ENCODE measurements at places on chromosomes 11 and 22.

DNA sequence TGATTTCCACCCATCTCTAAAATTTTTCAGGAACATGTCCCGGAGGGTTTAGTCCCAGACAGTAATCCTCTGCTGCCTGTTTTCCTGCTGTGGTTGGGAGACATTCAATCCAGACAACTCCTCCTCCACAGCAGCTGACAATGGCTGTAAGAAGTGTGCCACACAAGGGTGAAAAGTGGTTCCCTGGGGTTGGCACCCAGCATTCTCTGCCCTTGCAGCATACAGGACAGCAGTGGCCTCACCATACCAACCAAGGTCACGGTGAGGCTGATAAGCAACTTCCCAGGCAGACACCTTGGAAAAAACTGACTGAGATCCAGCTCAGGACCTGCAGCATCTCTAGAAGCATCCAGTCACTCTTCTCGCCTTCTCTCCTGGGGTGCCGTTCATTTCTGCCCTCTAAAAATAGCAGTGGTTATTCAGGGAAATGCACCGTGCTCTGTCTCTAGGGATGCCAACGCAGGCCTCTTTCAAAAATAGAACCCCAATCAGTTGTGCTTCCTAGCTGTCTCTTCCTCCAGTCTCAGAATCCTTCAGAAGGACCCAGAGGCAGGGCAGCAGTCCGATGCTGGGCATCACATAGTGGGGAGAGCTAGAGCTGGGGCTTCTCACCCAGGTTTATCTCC lies 241.0 kb downstream of the TENM4 start:
- DNase-seq = no peak

DNA sequence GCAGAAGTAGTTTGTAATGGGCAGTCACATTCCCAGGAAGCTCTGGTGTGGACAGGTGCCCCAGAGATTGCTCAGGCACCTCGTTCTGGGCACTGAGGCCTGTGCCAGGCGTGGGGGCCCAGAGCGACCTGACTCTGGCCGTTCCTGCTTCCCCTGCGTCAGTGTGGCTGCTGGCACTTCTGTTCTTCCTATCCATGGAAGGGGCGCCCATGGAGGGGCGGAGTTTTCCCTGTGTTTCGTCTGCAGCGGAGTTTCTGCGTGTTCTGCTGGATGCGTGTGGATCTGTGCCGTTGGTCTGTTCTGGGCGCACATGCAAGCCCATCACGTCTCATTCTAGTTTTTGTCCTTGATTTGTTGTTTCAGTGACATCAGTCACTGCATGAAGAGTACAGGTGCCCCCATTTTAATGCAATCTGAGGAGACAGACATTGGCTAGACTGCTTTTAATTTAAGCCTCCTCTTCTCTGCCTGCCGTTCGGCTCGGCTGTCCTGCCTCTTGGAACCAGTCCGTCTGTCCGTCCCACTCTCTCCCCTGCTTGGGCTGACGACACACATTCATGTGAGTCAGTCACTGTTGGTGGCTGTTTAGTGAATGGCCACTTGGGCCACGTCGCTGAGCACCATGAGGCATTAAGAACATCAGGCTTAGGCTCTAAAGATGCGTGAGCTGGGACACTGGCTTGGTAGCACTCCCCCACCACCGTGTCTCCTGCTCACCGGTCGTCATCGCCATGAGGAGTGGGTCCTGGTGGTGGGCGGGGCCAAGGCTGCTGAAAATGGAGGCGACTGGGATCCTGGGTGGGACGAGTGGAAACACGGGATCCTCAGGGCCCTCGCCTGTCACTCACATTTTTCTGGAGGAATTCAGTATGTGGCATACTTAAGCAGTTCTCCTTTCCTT lies 255.8 kb downstream of the TBC1D22A start:
- DNase-seq = no peak

DNA sequence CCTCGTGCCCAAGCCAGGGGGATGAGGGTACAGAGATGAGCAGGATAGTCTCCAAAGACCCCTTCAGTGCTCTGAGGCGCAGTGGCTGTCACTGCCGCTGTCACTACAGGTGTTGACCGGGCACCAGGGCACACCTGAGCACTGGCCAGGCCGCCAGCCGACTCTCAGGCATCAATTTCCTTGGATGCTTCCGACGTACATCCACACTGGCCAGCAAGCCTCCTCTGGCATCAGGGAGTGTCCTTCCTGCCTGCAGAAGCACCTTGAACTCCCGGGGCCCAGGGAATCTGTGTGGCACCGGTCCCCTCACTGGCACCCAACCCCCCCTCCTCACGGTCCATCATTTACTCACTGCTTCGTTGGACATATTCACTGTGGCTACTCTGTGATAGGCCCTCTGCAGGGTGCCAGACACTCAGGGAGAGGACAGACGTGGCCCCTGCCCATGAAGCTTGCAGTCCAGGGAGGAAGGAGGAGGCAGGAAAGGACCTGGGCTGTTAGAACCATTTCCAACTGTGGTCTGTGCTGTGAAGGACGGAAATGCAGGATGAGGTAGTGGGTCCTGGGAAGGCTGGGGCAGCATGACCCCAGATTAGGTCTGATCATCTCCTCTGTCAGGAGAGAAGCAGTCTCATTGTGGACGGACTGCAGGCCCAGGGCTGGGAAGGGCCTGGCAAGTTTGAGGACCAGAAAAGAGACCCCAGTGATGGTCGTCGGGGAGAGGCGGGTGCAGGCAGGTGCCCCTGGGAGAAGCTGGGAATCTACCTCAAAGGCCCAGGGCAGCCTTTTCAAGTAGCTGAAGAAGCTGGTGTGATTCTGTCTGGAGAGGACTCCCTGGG lies 46.3 kb upstream of the ANO1 start:
- no peak for DNase-seq

DNA sequence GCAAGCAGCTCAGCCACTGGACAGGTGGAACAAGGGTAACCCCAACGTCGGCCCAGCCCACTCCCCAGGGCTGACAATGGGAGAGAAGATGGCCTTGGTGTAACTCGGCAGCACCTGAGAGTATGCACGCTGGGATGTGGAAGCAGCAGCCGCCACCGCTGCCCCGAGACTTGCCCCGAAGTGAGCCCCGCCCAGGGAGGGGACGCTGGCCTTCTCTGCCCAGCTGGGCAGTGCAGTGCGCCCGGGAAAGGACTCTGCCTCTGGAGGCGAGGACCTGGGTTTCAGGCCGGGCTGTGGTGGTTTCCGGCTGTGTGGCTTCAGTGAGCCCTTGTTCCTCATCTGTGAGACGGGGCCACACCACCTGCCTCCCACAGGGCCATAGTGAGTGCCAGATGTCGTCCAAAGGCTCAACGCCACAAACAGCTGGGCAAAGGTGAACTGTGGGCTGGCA lies 8.6 kb upstream of the POLDIP3 start:
- DNase-seq = no peak

- DNase-seq = peak; percentile 84
Observed at GRCh38 chr22:48098243-48098920, 1335.9 kb downstream of the TBC1D22A start.

DNA sequence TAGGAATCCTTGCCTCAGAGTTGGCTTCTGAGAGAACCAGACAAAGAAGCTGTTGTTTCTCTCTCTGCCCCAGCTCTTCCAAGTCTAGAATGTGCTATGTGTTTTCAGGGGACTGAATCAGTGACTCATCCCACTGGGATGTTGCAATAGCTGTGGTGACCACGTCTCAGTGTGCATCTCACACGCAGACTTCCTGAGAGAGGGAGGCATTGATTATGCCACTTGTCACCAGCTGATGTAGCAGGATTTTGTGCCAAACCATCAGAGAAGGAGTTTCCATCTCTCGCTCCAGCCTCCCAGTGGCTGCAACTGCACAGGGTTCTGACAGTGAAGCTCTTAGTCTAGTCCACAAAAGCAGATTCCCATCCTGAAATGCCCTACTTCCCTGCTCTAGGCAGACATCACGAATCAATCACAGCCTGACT lies 455.8 kb downstream of the MIAT start:
- DNase-seq = peak; percentile 28

- no peak for DNase-seq
Observed at GRCh38 chr11:65792456-65792855, 5.6 kb downstream of the OVOL1 start.

DNA sequence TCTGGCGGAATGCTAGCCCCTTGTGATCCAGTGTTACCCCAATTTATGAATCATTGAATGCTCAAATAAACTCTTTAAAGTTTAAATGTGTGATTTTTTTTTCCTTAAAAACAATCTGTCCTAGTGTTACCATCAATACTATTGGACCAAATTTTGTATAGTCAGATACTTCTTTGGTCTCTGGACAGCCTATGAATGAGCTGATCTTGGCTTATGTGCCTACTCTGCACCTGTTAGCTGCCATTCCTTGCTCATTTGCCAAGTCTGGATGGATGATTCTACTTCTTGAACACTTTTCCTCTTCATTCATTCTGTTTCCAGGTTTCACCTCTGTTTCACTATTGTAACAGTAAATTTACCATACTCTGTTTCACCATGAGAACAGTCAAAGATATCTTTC lies 226.5 kb upstream of the ZBED5 start:
- DNase-seq = no peak

DNA sequence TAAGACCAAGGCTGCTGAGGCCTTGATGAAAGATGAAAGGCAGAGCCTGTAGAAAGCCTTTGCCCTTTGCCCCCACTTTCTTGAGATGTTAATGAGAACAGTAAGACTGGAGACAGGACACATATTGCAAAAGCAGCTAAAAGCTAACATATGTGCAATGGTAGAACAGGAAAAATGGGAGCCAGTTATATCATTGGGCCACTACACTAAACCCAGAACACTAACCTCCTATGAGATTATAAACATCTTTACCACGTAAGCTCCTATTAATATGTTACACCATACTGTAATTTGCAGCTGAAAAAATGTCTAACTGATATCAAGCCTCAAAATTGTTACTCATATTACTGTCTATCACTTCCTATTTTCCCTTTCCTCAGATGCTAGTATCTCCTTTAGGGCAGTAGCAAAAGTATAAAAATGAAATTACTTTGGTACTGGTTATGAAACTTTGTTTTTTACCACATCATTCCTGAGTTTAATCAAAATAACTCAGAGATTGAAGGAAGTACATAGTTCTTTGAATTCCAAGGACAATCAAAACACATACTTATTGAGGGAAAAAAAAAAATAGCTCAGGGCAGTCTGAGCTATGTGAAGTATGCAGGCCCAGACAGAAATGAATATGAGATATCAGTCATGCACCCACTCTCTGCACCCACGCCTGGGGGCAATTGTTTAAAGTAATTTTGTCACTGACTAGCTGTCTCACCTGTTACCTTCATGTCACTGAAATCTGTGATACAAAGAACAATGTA lies 9.1 kb downstream of the HPS5 start:
- no peak for DNase-seq

- no peak for DNase-seq
Observed at GRCh38 chr22:48299801-48300200, 1527.9 kb downstream of the BRD1 start.

DNA sequence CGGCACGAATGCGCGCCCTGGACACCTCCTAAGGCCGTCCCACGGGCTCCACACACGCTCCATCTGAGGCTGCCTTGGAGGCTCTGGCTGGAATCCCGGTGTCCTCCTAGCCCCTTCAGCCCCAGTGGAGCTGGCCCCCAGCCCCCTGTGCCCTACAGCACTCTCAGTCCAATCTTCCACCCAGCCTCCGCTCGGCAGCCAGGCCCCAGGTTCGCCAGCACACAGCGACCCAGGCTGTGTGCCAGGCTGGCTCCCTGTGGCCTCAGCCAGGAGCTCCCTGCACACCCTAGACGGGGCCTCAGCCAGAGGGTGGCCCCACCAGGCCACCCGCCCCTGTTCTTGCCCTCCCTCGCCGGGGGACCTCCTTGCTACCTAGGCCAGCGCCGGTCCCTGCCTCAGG lies 18.6 kb downstream of the MOB2 start:
- DNase-seq = no peak

- no peak for DNase-seq
Observed at GRCh38 chr11:1943977-1944376, 3.2 kb upstream of the MRPL23 start.

DNA sequence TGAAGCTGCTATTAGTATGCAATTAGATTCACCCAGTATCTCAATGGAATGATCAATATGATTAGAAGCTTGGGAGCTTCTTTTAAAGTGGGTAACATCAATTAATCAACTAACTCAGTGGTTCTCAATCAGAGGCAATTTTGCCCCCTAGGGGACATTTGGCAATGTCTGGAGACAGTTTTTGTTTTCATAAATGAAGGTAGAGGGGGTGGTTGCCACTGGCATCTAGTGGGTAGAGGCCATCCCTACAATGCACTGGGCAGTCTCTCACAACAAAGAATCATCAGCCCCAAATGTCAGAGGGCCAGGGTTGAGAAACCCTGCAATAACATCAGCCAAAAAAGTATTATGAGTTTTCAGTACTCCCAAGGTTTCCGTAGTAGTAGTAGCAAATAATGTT lies 5.9 kb upstream of the AMOTL1 start:
- DNase-seq = no peak

DNA sequence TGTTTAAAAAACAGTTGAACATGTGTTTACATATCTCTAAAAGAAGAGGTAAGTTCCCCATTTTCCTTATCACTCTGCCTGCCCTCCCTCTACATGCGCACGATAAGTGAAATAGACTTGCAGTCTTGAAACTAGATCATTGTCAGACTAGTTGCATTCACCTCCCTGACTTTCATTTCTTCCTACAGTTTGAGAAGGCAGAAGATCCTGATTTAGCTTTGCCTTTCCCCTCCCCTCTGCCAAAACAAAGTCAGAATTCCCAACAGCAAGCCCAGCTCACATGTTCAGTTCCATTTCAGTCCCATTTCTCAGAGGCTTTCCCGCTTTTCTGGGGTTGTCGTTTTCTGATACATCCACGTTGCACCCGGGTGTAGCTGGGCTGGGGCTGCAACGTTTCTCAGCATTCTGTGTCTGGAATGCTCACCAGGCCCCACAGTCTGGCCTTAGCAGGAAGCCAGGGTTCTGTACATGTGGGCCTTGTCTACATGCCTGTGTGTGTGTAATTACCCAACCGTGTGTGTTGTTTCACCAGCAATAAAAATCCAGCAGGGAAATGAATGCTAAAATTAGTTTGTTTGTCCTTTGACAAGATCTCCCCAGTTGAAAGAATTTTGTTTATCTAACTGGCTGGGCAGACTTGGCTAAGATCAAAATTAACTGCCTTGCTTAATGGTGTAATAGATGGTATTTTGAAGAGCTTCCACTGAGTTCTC lies 179.2 kb downstream of the DBX1 start:
- no peak for DNase-seq
